ENCODE measurements at places on chromosomes 4 and X.

DNA sequence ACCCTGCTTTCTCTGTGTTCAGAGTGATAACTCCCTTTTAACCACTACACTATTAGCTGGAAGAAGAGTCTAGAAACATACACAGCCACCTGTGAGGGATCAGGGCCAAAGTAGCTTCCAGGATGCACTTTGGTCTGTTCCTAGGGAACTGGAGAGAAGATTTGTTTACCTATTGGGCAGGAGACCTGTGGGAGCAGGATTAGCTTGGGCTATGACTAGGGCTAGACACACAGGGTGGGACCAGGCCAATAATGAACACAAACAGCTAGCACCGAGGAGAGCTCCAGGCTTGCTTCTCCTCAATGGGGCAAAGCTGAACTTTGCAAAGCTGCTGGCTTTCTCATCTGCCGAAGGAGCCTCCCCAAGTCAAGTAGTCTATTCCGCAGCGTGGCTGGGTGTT, 24.4 kb upstream of the MAP7D3 start:
- DNase-seq: no peak

GRCh38 chrX:46580613-46581012, 7.0 kb downstream of the CHST7 start:
- no peak for DNase-seq

DNA sequence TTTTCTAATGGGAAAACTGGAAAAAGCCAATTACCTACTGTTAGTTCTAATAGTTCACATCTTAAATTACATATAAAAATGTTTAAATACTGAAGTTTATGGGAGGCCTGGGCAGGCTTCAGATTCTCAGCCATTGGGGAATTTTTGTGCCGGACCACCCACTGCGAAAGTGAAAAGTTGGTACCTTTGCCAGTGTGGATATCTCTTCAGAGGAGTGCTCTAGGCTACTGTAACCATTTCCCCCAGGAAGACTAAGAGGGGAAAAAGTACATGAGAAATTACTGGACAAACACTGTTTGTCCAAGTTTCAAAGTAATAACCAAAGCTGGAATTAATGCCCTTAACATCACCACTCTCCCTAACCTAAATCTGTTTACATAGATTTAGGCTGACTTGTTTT, 20.8 kb downstream of the PITX2 start:
- DNase-seq: no peak

- no peak for DNase-seq
Observed at GRCh38 chr4:168920441-168921065, 89.5 kb downstream of the CBR4 start.

DNA sequence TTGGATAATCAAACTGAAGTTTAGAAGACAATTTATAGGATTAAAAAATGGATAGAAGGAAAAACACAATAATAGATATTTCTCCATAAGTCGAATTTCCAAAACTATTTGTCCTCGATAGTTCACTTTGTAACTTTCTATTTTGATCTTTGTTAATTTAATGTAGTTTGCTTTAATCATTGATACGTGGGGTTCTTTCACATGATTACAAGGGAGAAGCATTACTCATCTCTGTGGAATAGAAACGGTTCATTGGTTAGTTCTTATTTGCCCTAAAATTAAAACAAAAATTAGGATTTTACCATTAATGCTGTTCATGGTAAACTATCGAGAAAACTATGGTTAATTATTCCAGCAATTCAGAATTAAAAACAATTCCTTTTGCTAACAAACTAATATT, 2.1 kb downstream of the TET2 start:
- no peak for DNase-seq

- DNase-seq: peak; percentile 82
Observed at GRCh38 chrX:47560934-47561658, at the start of gene ARAF. Gene ARAF, plus strand, starts transcription at chrX:47561205. Its CDS starts 1,763 bp downstream, at chrX:47562968.

DNA sequence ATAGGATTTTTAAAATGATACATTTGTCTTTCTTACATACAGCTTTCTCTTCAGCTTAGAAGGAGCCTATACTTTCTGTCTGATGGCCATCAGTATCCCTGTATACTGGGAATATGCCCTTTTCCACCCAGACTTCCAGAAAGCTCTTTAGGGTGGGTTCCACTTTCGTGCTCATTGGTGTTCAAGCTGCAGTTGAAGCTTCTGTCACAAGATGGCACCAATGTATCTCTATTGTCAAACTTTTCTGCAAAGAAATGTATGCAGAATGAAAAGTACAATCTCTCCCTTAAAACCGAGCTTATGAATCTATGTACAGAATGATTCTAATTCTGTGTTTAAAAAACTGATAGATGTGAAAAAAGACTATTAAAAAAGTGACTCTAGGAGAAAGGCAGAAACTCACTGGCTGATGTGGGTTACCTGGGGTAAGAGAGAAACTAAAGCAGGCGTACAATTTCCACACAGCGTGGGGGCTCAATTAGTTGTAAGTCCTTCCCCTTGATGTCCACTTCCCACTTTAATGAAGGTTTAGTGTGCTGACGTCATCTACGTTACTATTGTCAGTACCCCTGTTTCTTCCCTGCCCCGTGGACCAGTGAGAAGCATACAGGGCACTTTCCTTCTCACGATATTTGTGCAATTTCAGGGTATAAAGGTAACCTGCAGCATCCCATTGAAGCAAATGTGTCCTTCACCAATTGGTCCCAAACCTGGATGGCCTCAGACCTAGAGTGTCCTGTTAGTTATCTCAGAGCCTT, 57.3 kb upstream of the TCEAL2 start:
- DNase-seq: no peak

DNA sequence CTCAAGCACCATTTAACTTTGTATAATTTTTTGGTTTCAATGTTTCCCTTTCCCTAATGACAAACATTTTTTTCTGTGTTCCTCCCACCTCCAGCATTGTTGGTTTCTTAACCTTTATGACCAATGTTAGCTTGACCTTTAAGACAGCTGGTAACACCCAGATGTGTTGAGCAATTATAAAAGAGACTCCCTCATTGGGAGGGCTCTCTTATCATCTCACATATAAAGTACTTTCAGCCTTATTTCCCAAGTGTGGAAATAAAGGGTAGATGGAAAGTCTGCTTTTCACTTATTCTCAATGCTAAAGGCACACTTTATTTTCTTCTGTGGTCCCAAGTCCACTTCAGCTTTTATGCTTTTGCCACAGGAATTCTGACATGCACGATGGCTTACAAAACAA, 1420.4 kb downstream of the RAPGEF2 start:
- no peak for DNase-seq

- DNase-seq: no peak
Observed at GRCh38 chr4:169922632-169923276, 103.4 kb downstream of the MFAP3L start.

GRCh38 chrX:134641346-134641745, 16.9 kb downstream of the PLAC1 start:
- DNase-seq: no peak

DNA sequence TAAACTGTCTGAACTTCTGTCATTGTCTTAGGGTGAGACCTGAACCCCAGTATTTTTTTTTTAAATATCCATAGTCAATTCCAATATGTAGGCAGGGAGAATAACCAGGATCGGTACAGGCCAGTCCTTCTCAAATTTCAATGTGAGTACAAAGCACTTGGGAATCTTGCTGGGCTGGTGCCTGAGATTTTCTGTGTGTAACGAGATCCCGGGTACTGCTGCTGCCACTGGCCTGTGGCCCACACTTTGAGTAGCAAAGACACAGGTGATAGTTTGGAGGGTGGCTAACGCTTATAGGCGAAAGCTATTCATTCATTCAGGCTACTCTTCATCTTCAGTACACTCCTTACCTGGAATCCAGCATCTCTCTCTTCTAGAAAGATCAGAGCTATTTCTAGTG, 923.6 kb upstream of the TENM3 start:
- no peak for DNase-seq

DNA sequence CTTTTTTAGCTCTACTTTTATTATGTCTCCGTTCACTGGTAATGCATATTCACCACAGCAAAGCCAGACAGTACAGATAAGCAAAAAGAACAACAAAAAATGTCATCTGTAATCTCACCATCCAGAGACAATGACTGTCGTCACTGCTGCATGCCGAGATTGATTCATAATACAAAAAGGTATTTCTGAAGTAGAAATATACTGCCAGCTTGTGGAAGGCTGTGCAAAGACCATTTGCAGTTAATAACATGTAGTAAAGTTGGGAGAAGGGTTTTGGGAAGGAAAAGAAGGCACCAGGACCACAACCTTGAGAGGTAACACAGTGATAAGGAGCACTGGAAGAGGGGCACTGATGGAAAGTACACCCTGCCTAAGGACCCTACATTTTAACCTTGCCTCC, 223.0 kb upstream of the ZIC3 start:
- DNase-seq: no peak

GRCh38 chrX:37409278-37409677, 60.1 kb downstream of the PRRG1 start:
- no peak for DNase-seq

DNA sequence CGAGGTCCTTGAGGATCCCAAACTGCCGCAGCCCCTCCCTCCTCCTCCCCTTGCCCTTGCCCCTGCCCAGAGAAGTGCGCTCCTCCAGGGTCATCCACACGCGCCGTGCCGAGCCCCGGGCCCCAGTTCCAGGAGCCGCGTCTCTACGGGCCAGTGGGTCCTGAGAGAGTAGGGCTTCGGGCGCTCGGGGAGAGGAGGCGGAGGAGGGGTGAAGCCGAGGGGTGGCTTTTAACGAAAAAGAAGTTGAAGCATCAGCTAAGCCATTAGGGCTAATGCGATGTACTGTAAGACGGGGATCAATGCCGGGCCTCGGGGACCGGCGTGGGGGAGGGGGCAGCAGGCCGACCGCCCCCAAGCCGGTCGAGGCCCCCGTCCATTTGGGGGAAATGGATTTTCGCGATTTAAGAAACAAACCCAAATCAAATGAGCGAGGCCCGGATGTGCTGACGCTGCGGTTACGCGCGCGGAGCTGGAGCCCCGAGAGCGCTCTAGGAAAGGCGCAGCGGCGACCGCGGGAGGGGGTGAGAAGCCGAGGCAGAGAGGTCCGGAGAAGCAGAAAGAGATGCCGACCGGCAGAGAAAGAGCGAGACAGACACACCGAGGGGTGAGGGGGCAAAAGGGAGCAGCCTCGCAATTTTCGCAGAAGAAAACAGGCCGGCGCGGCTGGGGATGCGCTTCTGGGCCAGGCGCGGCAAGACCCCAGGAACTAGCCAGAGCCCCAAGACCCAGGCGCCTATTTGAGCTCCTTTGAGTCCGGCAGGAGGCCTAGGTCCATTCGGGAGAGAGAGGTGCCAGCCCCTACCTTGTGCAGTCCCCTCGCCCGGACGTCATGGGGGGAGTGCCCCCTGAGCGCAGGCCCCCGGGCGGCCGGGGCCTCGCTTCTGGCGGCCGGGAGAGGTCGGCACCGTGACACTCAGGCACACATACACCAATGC, 13.6 kb downstream of the HMX1 start:
- no peak for DNase-seq

DNA sequence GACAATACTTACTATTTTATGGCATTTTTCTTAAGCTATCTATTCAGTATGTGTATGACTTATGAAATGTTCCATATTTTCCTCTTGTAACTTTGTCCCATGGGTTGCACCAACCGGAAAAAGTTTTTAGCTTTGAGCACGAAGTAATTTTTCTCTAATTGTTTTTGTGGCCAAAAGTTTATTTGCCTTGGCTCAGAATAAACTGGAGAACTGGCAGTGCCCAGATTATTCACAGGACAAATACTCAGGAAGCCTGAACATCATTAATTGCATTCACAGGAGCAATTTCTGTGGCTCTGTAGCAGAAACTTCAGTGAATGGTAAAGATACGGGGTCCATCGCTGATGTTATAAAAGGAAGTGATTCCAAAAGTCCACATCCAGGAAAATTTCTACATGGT, 184.5 kb downstream of the ARHGAP10 start:
- no peak for DNase-seq

All from GOT3 (cell line).